ENCODE measurements at places on chromosomes 11 and 22. TPM values are rescaled to one million over a fixed set of nuclear protein-coding genes. Genes with fewer than 3 reads are reported as not detected.

GRCh38 chr22:36790648-36791047 lies 14.7 kb upstream of the IFT27 start:
- no peak overlapping the region for H3K27ac ChIP-seq
- H3K4me3 ChIP-seq = no peak overlapping the region
- no peaks in the 10 kb centered on the region for H3K27me3 ChIP-seq
- DNase-seq = no peak
- peaks cover 2% of the 10 kb centered on the region for H3K4me1 ChIP-seq
- no peaks in the 10 kb centered on the region for H3K36me3 ChIP-seq

DNA sequence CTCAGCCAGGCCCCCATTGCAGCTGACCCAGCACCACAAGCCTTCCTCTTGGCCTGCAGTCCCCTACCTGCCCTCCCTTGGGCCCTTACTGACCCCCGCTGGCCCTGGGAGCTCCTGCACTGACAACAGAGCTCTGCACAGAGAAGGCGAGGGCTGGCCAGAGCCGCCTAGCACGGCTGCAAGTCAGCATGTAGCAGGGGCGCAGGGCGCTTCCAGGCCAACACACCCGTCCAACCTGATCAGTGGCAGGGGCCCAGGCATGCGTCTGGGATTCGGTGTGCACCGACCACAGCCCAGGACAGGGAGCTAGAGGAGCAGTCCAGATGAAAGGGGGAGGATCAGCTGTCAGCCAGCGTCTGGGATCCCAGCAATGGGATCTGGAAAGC lies 7.6 kb downstream of the WNT7B start:
- no peaks in the 10 kb centered on the region for H3K4me1 ChIP-seq
- peaks cover 47% of the 10 kb centered on the region for H3K27me3 ChIP-seq
- H3K27ac ChIP-seq = no peak overlapping the region
- no peaks in the 10 kb centered on the region for H3K36me3 ChIP-seq
- DNase-seq = peak; percentile 67

DNA sequence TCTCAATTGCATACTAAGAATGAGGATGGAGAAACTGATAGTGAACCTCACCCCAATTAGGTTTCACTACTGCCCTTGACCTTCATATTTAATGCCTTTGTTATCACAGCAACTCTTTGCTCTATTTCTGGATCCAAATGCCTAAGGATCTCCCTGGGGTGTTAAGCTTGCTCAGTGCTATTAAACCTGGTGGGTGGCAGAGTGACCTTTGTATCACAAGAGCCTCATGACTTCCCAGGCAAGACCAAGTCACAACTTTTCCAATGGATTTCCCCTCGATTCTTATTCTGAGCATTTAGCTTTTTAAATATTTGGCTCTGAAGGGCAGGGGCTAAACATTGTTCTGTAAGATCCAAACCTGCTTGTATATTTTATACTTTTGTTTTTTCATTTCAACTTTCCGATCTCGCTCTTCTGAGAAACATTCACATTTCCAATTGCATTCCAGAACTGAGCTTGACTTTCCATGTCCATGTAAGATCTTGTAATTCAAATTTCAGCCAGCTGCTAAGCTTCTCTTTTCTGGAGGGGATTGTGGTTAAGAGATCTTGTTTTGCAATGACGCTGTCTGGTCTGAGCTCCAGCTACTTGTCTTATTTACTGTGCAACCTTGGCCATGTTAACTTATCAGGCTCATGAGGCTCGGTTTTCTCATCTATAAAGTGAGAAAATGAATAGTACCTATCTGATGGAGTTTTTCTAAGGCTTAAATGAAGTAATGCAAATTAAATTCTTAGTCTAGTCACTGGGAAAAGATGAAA lies 6.4 kb upstream of the EHF start:
- H3K4me3 ChIP-seq = no peak overlapping the region

- no peak overlapping the region for H3K27ac ChIP-seq
- DNase-seq = no peak
- peak overlapping the region; percentile 45 for H3K4me3 ChIP-seq
- H3K4me1 ChIP-seq = no peaks in the 10 kb centered on the region
Measured at GRCh38 chr11:61679296-61679695, 895 bp upstream of the DAGLA start.

- H3K4me3 ChIP-seq = no peak overlapping the region
- DNase-seq = no peak
- no peaks in the 10 kb centered on the region for H3K27me3 ChIP-seq
- no peaks in the 10 kb centered on the region for H3K4me1 ChIP-seq
- no peaks in the 10 kb centered on the region for H3K36me3 ChIP-seq
Measured at GRCh38 chr22:20625270-20625669, 117.9 kb downstream of the MED15 start.

DNA sequence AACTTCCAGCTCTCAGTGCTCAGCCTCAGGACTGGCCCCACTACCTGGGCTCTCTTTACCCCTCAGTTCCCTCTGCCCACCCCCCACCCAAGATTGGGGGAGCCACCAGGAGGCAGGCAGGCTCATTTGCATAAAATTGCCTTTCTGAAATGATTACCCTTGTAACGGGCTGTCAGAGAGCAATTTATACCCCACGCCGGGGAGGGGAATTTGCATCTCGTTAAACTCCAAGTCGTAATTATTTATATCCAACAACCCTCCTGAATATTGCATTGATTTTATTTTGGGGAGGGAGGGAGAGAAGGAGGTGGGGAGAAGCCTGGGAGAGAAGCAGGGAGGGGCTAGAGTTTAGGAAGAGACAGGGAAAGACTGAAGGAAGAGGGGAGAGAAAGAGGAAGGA lies 8.3 kb downstream of the NRXN2 start:
- H3K4me3 ChIP-seq = peak overlapping the region; percentile 79
- H3K27me3 ChIP-seq = peaks cover 9% of the 10 kb centered on the region
- no peaks in the 10 kb centered on the region for H3K36me3 ChIP-seq
- no peak overlapping the region for H3K27ac ChIP-seq
- H3K4me1 ChIP-seq = peaks cover 11% of the 10 kb centered on the region

GRCh38 chr22:47275605-47276449 lies 513.4 kb downstream of the TBC1D22A start:
- H3K4me1 ChIP-seq = no peaks in the 10 kb centered on the region
- DNase-seq = no peak
- H3K27ac ChIP-seq = no peak overlapping the region
- no peaks in the 10 kb centered on the region for H3K27me3 ChIP-seq
- H3K36me3 ChIP-seq = peaks cover 32% of the 10 kb centered on the region
- no peak overlapping the region for H3K4me3 ChIP-seq

- H3K27ac ChIP-seq = no peak overlapping the region
- DNase-seq = no peak
- no peak overlapping the region for H3K4me3 ChIP-seq
- H3K27me3 ChIP-seq = no peaks in the 10 kb centered on the region
- no peaks in the 10 kb centered on the region for H3K4me1 ChIP-seq
Measured at GRCh38 chr11:14835496-14836492, 56.2 kb downstream of the CYP2R1 start.

DNA sequence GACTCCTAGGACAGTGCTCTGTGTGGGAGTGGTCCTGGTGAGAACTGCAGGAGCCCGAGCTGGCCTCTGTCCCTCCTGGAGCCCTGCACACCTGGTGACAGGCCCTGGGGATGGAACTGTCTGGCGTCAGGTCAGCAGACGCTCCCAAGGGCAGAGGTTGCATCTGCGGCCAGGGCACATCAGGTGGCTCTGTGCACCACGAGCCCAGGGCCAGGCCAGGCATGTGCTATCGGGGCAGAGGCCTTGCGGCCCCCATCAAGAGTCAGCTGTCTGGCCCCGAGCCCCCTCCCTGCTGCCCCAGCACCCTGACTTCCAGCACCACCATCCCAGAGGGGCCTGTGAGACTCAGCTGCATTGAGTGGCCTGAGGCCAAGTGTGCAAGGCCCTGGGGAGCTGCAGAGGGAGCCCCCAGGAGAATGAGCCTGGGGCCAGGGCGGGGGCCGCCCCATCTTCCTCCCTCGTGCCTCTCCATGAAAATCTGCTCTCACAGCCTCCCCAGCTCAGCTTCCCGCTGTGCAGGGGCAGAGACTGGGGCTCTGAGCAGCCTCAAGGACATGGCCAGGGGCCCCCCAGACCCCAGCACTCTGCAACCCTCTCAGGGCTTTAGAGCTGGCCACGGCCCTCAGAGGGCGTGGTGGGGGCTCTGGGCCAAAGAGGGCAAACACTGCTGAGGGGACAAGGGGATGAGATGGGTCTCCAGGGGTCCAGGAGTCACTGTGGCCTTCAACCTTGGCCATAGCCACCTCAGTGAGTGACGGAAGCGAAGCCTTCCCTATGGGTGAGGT lies 56.4 kb downstream of the RTL6 start:
- no peaks in the 10 kb centered on the region for H3K4me1 ChIP-seq
- no peak overlapping the region for H3K27ac ChIP-seq
- H3K36me3 ChIP-seq = 0 out of 3 replicates have a peak, but pooled peaks cover 3% of the 10 kb centered on the region
- H3K4me3 ChIP-seq = no peak overlapping the region

GRCh38 chr11:72576661-72577060 lies 97.6 kb downstream of the PDE2A start:
- H3K27me3 ChIP-seq = no peaks in the 10 kb centered on the region
- no peak overlapping the region for H3K4me3 ChIP-seq
- H3K4me1 ChIP-seq = no peaks in the 10 kb centered on the region
- H3K27ac ChIP-seq = no peak overlapping the region

DNA sequence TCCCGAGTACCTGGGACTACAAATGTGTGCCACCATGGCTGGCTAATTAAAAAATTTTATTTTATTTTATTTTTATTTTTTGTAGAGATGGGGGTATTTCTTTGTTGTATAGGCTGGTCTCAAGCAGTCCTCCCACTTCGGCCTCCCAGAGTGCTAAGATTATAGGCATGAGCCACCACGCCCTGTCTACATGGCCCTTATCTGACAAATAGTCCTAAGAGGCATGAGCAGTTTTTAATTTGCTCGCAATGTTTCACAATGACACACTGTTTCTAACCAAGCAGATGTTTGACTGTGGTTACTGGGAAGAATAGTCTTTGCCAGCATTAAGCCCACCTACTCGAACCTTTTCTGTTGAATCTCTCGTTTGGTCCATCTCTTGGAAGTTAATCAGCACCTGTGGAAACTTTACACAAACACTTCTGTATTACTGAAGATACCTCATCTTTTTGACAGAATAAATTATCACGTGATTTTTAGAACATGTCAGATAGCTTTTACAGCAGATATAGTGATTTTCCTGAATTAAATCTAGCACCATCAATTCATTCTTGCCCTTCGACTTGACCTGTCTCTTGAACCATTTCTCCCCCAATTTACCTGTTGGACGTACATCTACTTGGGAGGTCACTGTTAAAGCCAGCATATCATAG lies 71.4 kb downstream of the MTMR3 start:
- H3K36me3 ChIP-seq = no peaks in the 10 kb centered on the region
- DNase-seq = no peak
- no peak overlapping the region for H3K27ac ChIP-seq
- H3K27me3 ChIP-seq = no peaks in the 10 kb centered on the region

DNA sequence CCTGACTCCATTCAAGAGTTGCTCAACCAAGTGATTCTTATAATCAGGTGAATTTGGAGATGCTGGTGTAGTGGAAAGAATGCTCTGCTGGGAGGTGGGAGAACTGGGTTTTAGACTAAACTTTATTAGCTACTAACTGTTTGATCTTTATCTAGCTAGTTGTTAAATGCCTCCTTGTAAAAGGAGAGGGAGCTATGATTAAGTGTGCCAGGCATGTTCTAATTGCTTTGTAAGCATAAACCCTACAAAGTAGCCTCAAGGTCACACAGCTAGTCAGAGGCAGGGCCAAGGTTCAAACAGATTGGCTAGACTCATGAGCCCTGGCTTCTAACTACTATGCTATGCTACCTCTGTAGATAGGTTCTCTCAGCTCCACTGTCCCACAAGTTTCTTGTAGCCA lies 105.5 kb downstream of the NXPE2 start:
- H3K36me3 ChIP-seq = no peaks in the 10 kb centered on the region
- no peak overlapping the region for H3K27ac ChIP-seq
- no peak for DNase-seq

DNA sequence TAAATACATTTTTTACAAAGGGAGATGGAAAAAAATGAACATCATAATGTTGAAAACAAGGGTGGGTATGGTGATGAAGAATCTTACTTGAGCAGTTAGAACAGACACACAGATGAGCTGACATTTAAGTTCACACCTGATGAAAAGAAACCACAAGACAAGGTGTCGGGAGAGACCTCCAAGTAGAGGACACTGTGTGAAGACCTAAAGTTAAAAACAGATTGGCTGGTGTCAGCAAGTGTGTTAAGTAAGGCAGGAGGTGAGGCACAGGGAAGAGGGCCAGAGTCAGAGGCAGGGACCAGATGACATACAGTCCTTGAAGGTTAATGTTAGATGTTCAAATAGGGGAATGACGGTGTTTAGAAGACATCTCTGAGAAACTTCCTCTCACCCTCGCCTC lies 236.8 kb downstream of the FAT3 start:
- H3K4me3 ChIP-seq = no peak overlapping the region
- DNase-seq = no peak
- H3K27me3 ChIP-seq = no peaks in the 10 kb centered on the region
- no peaks in the 10 kb centered on the region for H3K36me3 ChIP-seq
- peaks cover 10% of the 10 kb centered on the region for H3K4me1 ChIP-seq
- H3K27ac ChIP-seq = no peak overlapping the region

RASGRP2 gene
- total RNA-seq = 26.9 TPM

NPTXR gene
- 7.8 TPM for total RNA-seq
